ENCODE measurements at places on chromosomes 6 and 20. TPM values are rescaled to one million over a fixed set of nuclear protein-coding genes. Genes with fewer than 3 reads are reported as not detected.

The CLPSL2 gene
- total RNA-seq, result not detected

DNA sequence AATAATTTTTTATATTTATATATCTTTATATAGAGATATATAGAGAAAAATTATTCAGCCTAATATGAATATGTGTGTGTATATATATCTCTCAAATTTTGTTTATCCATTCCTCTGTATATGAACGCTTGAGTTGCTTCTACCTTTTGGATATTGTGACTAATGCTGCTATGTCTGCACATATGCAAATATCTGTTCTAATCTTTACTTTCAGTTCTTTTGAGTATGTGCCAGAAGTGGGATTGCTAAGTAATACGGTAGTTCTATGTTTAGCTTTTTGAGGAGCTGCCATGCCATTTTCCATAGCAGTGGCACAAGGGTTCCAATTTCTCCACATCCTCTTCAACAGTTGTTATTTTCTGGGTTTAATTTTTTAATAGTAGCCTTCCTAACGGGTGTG, 72.8 kb upstream of the CEP85L start:
- DNase-seq, result no peak

DNA sequence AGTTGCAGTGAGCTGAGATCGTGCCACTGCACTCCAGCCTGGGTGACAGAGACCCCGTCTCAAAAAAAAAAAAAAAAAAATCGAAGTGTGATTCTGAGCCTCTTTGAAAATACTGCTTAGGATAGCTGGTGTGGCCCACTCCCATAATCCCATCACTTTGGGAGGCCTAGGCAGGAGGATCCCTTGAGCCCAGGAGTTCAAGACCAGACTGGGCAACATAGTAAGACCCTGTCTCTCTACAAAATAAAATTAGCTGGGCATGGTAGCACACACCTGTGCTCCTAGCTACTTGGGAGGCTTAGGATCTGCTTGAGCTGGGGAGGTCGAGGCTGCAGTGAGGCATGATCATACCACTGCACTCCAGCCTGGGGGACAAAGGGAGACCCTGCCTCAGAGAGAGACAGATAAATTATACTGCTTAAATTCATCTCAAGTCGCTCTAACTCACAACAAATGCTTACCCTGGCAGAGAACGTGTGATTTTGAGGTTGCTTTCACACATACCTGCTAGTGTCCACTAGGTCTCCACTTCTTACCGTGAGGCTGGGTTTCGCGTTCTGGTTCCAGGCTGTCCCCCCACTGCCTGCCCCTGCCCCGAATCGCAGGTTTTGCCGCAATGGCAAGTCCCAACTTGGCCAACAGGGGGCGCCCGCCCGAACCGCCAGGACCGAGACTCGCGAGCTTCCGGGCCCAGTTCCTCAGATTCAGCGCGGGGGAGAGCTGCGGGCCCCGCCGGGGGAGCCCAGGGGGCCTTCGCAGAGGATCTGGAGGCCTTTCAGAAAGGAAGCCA, 12.3 kb upstream of the TMC2 start:
- DNase-seq, result peak; percentile 96

DNA sequence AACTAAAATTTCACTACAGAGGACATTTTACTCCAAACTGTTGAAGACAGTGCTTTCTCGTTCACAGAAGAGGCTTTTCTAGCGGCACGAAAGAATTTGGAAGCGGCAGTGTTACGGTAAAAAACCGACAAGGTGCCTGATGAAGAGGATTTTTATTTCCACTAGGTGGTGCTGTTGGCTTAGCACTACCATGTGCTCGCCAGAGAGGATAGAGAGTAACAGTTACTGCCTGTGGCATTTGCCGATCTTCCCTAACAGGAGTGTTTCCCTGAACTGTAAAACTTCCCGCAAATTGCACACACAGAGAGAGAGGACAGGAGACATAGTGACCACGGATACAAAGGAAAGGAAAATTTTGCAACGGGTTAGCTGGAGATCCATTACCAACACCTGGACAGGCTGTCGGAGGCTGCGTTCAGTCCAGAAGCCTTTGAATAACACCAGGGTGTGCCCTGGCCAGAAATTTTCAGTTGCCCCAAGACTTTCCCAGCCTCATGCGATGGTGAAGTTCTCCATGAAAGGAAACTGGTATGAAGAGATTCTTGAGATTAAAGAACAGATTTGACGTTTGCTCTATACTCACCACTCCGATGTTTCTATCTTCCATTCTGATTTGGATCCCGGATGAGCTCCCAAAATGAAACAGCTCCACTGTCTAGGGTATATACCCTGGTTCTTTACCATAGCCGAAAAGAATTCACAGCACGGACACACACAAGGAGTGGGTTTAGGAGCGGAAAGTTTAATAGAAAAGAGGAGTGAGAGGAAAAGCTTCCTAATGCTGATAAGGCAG, 48.1 kb downstream of the HLA-DPB1 start:
- no peak for DNase-seq

DNA sequence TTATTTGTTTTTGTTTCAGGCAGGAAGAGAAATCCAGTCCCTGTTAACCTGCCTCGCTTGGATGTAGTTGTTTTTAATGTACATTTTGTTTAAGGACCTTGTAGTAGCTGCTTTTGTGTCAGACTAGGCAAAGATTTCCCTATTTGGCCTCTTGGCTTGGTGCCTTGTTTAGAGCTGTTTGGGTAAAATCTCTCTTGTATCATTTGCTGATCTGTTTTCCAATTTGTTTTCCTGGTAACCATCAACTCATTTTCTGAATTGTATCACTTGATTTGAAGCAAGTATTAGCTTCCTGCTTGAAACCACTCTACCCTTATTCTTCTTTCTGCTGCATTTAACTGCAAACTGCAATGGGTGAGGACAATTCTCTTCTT, 160.7 kb downstream of the ZFAND3 start:
- DNase-seq, result no peak

DNA sequence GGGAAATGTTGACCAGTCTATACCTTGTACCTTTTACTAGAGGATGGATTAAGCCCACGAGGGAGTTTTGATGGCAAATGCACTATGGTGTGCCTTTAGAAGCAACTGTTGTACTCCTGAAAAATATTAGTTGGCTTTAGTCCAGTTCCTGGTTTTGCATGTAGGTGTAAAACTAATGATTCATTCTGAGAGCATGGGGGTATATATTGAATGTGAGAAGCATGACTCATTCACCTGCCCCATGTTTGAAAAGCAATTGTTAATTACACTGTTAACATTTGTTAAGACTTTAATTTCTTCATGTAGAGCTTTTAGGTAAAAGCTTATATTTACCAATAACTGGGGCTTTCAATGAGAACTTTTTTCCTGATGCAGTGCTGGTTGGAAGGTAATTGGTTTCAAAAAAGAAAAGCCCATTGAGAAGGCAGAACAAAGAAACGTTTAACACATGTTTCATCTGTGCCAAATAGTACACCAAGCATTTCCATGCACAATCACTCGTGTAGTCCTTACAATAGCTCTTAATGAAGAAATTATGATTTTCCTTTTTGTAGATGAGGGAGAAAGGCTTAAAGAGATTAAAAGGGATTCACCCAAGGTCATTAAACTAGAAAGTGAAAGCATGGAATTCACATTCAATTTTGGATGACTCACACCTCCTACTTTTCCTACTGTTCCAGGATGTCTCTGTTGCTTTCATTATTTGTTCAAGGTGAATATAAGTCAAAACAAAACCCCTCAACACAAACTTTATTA, 134.1 kb downstream of the CCDC170 start:
- DNase-seq, result no peak

All from esophagus muscularis mucosa (tissue), 4 donors.